ENCODE measurements at places on chromosomes 6 and 20.

GRCh38 chr6:7442467-7442866 lies 52.9 kb downstream of the RIOK1 start:
- no peak for DNase-seq

- no peak for DNase-seq
Measured at GRCh38 chr6:157096105-157096504, 227.2 kb downstream of the TMEM242 start.

DNA sequence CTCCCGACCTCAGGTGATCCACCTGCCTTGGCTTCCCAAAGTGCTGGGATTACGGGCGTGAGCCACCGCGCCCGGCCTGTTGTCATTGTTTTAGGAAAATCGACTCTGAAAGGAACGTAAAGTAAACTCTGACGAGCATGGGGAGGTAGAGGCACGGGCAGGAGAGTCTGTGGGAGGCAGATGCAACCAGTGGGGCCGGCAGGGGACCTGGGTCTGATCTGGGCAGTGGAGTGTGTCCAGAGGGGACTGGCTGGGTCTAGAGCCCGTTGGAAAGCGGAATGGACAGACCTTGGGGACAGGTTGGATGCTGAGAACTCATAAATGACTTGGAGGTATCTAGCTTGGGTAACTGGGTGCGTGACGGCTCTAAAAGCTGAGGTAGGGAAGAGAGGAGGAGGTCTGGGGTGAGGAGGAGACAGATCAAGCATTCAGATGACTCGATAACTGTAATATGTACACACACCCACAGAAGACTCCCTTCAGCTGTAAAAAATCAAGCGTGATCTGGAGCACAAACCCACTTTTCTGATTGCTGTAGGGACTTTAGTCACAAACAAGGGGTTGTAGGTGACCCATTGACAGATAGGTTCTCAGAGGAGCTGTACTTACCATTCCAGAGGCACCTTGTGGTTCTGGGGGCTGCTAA lies 22.4 kb downstream of the MANBAL start:
- DNase-seq: peak; percentile 36

- peak; percentile 13 for DNase-seq
Measured at GRCh38 chr6:149925253-149925973, 2.5 kb upstream of the RAET1G start.

GRCh38 chr6:108492131-108492766 lies 68.5 kb upstream of the FOXO3 start:
- peak; percentile 40 for DNase-seq

- DNase-seq: no peak
Measured at GRCh38 chr20:7361321-7361720, 578.9 kb downstream of the HAO1 start.

GRCh38 chr6:31651602-31652191 lies 764 bp downstream of the BAG6 start:
- DNase-seq: peak; percentile 81

GRCh38 chr6:139762587-139763031 lies 388.2 kb upstream of the CITED2 start:
- DNase-seq: no peak

GRCh38 chr20:1959156-1959555 lies 34.7 kb downstream of the PDYN start:
- DNase-seq: no peak

DNA sequence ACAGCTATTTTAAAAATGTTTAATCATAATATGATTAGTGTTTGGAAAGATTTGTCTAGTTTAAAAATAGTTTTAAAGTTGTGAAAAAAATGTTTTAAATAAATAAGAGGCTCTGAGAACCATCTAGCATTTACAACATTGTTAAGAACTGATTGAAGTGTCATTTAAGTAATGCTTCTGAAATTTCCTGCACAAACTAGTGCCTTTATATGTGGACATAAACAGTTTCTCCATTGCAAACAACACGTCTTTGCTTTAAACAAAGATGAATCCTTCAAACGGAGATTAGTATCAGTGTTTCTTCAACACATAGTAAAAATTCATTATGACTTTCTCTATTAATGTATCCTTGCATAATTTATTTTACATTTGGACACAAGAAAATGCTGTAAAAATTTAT lies 45.9 kb upstream of the ID4 start:
- no peak for DNase-seq

- no peak for DNase-seq
Measured at GRCh38 chr6:112431803-112432202, 84.7 kb downstream of the RFPL4B start.

- peak; percentile 44 for DNase-seq
Measured at GRCh38 chr6:80535914-80536565, 429.6 kb downstream of the BCKDHB start.

GRCh38 chr6:130176378-130176777 lies 46.4 kb downstream of the SAMD3 start:
- DNase-seq: no peak

GRCh38 chr6:2810092-2810671 lies 31.5 kb downstream of the SERPINB1 start:
- DNase-seq: no peak

Measured in fibroblast of skin of back (primary cell).